ENCODE measurements at places on chromosomes 6 and 20. TPM values are rescaled to one million over a fixed set of nuclear protein-coding genes. Genes with fewer than 3 reads are reported as not detected.
A peak's percentile ranks its signal among the peaks of the same experiment; 100 is the strongest.

- peaks cover 21% of the 10 kb centered on the region for H3K36me3 ChIP-seq
- no peak overlapping the region for H3K27ac ChIP-seq
- H3K27me3 ChIP-seq: no peaks in the 10 kb centered on the region
- H3K4me1 ChIP-seq: peaks cover 46% of the 10 kb centered on the region
Measured at GRCh38 chr6:137910424-137910834, 43.4 kb downstream of the TNFAIP3 start.

GRCh38 chr6:111503660-111504059 lies 20.6 kb upstream of the REV3L start:
- H3K4me1 ChIP-seq: no peaks in the 10 kb centered on the region
- no peak overlapping the region for H3K27ac ChIP-seq
- H3K27me3 ChIP-seq: no peaks in the 10 kb centered on the region
- DNase-seq: no peak

GRCh38 chr6:89209457-89209856 lies 7.7 kb downstream of the GABRR1 start:
- DNase-seq: no peak
- no peaks in the 10 kb centered on the region for H3K36me3 ChIP-seq
- no peaks in the 10 kb centered on the region for H3K4me1 ChIP-seq

DNA sequence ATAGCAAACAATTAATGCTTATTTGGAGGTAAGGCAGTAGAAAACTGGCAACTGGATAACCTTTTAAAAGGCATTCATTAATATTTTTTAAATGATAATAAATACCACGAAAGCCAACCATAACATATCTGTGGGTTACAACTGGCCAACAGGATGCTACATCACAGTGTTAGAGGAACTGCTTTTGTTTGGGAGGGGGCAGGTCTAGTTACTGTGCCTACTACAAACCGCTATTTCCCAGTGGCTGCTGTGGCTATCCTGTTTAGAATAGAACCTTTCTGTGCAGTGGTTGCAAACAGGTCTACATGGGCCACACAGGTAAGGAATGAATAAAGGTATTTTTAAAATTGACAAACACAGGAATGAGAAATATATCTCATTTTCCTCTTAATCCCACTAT lies 976 bp downstream of the PIGT start:
- peak overlapping the region; percentile 92 for H3K27ac ChIP-seq
- peak; percentile 56 for DNase-seq
- H3K27me3 ChIP-seq: no peaks in the 10 kb centered on the region
- peaks cover 49% of the 10 kb centered on the region for H3K4me1 ChIP-seq
- H3K4me3 ChIP-seq: peak overlapping the region; percentile 91

DNA sequence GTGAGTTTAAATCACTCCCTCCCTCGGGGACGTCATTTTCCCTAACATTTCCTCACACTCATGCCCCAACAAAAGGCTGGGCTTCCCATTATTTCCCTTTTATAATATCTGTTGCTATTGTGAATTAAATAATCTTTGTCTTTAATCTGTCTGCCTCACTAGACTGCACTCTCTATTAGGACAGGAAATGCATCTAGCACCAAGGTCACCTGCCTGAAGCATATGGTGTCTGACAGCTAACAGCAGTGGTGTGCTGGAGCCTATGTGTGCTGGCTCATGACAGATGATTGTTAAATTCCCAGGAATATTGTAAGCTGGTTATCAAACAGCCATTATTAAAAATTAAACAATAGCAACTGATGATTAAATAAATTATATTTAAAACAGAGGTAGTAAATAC lies 237.0 kb upstream of the CEP162 start:
- DNase-seq: no peak
- no peaks in the 10 kb centered on the region for H3K4me1 ChIP-seq
- no peak overlapping the region for H3K4me3 ChIP-seq
- H3K27ac ChIP-seq: no peak overlapping the region

The PSMB1 gene
- total RNA-seq: 160 TPM

GRCh38 chr6:130697995-130698535 lies 129.1 kb upstream of the SMLR1 start:
- H3K4me1 ChIP-seq: peaks cover 43% of the 10 kb centered on the region
- peaks cover 25% of the 10 kb centered on the region for H3K36me3 ChIP-seq
- H3K4me3 ChIP-seq: no peak overlapping the region
- H3K27me3 ChIP-seq: no peaks in the 10 kb centered on the region
- peak overlapping the region; percentile 69 for H3K27ac ChIP-seq

- H3K4me1 ChIP-seq: peaks cover 72% of the 10 kb centered on the region
- H3K4me3 ChIP-seq: no peak overlapping the region
- peaks cover 3% of the 10 kb centered on the region for H3K36me3 ChIP-seq
- no peak for DNase-seq
- H3K27me3 ChIP-seq: no peaks in the 10 kb centered on the region
Measured at GRCh38 chr20:47490795-47491194, 10.9 kb upstream of the NCOA3 start.

The FAM217A gene
- not detected for total RNA-seq

The GPX5 gene
- total RNA-seq: not detected

The GSTA3 gene
- total RNA-seq: not detected

The XKR7 gene
- not detected for total RNA-seq

The CST3 gene
- 0.61 TPM for total RNA-seq

The BPIFA1 gene
- total RNA-seq: not detected

DNA sequence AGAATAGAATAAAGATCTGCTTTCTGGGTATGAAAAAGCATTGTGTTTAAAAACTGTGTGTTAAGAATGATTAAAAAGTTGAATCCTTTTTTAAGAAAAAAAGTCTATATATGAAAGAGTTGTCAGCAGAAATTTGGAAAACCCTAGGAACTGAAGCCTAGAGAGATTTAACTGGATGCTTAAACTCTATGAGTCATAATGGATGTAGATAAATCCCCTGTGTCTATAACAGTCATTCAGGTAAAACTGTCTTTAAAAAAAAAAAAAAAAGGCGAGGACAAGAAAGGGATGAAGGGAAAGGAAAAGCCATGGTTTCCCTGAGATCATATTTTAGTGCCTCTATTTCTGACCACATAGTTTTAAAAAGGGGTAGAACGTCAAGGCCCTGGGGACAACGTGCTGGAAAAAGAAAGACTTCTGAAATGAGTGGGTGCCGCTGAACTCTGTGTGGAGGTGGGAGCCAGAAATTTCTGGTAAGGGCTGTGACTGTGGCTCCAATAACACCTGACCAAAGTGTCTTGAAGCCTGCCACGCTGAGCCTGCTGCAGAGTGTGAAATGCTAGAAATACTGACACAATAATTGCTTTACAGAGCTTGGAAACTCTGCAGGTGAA lies 302.6 kb upstream of the ARID1B start:
- H3K4me1 ChIP-seq: peaks cover 3% of the 10 kb centered on the region
- H3K4me3 ChIP-seq: no peak overlapping the region
- H3K36me3 ChIP-seq: no peaks in the 10 kb centered on the region
- no peaks in the 10 kb centered on the region for H3K27me3 ChIP-seq

DNA sequence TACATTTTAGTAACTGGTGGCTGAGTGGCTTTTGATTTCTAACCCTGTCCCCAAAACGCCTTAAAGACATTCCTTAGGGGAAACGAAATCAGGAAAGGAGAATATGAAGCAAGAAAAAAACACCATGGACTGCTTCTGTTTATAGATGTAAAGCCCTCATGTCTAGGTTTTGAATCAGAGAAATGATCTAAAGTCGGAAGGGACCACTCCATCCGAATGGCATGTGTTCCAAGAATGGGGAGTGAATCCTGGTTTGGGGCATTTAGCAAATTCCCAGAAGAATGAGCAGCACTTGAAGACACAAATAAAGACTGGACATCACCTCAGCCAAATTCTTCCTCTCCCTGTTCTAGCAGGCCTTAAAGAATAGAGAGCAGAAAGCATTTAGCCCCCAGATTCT lies 65.6 kb downstream of the CAP2 start:
- H3K27me3 ChIP-seq: peaks cover 18% of the 10 kb centered on the region
- DNase-seq: no peak
- H3K36me3 ChIP-seq: no peaks in the 10 kb centered on the region
- H3K4me3 ChIP-seq: no peak overlapping the region
- no peak overlapping the region for H3K27ac ChIP-seq
- no peaks in the 10 kb centered on the region for H3K4me1 ChIP-seq

The SLC17A2 gene
- not detected for total RNA-seq

The SDC4 gene
- total RNA-seq: 15.0 TPM

DNA sequence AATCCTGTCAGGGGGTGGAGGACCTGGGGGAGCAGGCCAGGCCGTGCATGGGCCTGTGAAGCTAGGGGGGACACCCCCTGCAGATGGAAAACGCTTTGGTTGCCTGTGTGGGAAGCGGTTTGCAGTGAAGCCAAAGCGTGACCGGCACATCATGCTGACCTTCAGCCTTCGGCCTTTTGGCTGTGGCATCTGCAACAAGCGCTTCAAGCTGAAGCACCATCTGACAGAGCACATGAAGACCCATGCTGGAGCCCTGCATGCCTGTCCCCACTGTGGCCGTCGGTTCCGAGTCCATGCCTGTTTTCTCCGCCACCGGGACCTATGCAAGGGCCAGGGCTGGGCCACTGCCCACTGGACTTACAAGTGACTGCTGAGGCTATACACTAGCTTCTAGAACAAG lies 1.8 kb downstream of the ZBTB9 start:
- H3K36me3 ChIP-seq: peaks cover 5% of the 10 kb centered on the region
- H3K4me3 ChIP-seq: no peak overlapping the region
- no peaks in the 10 kb centered on the region for H3K27me3 ChIP-seq
- H3K4me1 ChIP-seq: peaks cover 22% of the 10 kb centered on the region
- DNase-seq: no peak

The OR2H2 gene
- total RNA-seq: not detected

GRCh38 chr6:8803181-8803760 lies 367.9 kb upstream of the SLC35B3 start:
- H3K36me3 ChIP-seq: no peaks in the 10 kb centered on the region
- no peak overlapping the region for H3K27ac ChIP-seq
- no peaks in the 10 kb centered on the region for H3K27me3 ChIP-seq
- H3K4me1 ChIP-seq: no peaks in the 10 kb centered on the region
- DNase-seq: no peak

The TRIM31 gene
- total RNA-seq: not detected

The LAMA4 gene
- total RNA-seq: not detected

DNA sequence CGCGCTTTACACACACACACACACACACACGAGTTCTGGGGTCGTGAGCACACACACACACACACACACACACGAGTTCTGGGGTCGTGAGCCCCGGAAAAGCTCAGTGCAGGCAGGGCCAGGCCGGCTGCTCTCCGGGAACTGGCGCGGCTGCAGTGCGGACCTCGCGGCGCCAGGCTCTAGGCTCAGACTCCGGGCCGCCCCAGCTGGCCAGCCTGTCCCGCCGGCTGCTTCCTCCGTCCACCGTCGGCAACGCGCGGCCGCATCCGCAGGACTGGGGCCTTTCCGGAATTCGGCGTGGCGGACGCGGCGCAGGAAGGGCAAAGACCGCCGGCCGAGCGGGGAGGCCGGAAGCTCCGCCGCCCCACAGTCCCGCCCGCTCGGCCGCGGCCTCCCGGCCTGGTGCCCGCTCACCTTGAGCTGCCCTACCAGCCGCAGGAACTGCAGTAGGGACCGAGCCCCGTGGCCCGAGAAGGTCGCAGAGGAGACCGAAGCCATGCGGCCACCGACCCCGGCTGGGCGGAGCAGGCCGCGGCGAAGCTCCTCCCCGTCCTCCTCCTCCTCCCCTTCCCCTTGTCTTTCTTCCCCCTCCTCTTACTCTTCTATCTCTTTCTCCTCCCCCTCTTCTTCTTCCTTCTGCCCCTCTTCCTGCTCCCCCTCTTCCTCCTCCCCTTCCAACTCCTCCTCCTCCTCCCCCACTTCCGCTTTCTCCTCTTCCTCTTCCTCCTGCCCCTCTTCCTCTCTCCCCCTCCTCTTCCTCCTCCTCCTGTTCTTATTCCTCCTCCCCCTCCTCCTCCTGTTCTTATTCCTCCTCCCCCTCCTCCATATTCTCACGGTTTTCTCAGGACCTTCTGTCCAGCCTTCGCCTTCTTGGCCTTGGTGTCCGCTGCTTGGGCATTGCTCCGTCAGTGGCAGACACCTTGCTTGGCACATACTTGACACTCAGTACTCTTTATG lies at the start of gene HDDC2:
HDDC2 (minus strand) TSS at position 533 of the 957 bp plus-strand sequence; CDS start at position 498, 35 bp downstream.
- peak within 1 kb of the TSS; percentile 80 for H3K4me3 ChIP-seq
- DNase-seq: peak; percentile 53
- H3K27ac ChIP-seq: peak within 1 kb of the TSS; percentile 76
- peaks cover 25% of the 10 kb centered on the region for H3K27me3 ChIP-seq
- peaks cover 42% of the 10 kb centered on the region for H3K36me3 ChIP-seq

The RIOK1 gene
- 42.5 TPM for total RNA-seq

The CD93 gene
- 1.6 TPM for total RNA-seq

DNA sequence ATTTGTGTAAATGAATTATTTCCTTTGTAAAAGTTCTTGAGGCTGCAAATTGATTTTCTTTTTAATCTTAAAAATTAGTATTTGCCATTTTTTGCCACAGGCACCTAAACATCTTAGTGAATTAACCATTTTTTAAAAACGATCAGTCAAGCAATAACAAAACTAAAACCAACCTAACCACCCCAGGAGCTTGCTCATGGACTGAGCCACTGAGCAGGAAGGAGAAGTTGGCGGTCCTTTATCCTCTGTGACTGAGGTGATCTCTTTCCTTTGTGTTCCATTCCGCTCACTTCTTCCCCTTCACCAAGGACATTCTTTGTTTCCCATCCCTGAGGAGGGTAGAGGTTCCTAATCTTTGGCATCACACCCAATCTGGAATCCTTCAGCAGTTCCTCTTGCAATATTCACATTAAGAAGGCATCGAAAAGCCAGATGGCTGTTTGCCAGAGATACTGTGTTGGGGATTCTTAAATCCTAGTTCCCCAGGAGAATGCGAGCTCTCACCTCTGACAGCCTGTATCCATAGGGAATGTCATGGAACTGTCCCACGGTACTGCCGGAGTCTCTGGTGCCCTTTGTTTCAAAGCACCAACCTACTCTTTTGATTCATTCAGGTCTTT lies 30.5 kb downstream of the RPRD1B start:
- H3K4me1 ChIP-seq: peaks cover 12% of the 10 kb centered on the region
- H3K27me3 ChIP-seq: no peaks in the 10 kb centered on the region
- H3K27ac ChIP-seq: no peak overlapping the region
- H3K36me3 ChIP-seq: peaks cover 47% of the 10 kb centered on the region
- DNase-seq: no peak

DNA sequence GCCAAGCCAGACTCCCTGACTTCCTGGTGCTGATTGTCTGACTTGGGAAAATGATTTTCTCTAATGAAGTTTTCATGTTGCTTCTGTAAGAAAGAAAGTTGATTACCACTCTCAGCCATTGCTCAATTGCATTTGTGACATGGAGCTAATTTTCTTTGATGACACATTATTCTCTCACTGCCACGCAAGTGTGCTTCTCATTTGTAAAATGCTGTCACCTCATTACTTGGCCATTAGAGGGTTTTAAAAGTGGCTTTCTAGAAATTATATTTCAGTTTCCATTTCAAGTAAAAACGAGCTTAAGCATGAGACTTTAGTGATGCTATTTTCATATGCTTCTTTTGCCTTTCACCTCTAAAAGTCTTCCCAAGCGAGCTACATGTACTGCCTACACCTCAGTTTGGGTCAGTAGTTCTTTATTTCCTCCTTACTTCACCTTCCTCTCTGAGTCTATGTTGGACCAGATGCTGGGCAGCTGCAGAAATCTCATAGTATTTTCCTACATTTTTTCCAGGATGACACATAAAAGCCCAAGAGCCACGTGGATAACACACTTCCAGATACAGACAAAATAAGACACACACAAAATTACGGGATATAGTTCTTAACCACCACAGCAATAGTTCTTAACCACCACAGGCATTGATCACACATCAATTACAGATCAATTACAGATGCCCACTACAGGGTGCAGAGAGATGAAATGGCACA lies 6.3 kb upstream of the FAM210B start:
- H3K27me3 ChIP-seq: peaks cover 21% of the 10 kb centered on the region
- no peak overlapping the region for H3K4me3 ChIP-seq
- no peaks in the 10 kb centered on the region for H3K4me1 ChIP-seq
- H3K27ac ChIP-seq: no peak overlapping the region
- DNase-seq: no peak

GRCh38 chr6:128069188-128069587 lies 168.3 kb upstream of the THEMIS start:
- no peak overlapping the region for H3K27ac ChIP-seq
- no peak for DNase-seq
- no peak overlapping the region for H3K4me3 ChIP-seq
- H3K27me3 ChIP-seq: no peaks in the 10 kb centered on the region
- peaks cover 5% of the 10 kb centered on the region for H3K4me1 ChIP-seq

Data from activated CD8-positive, alpha-beta memory T cell treated with anti-CD3 and anti-CD28 coated beads, Interleukin-2, amount 10 ng/mL, durations not matched to agents 7 days and 5 days (primary cell).